Activated gamma-delta T cell treated with anti-CD3 and anti-CD28 coated beads, Interleukin-2, amount 50 U/mL, for 16 hours (primary cell): ENCODE measurements at places on chromosomes 1 and 21.

DNA sequence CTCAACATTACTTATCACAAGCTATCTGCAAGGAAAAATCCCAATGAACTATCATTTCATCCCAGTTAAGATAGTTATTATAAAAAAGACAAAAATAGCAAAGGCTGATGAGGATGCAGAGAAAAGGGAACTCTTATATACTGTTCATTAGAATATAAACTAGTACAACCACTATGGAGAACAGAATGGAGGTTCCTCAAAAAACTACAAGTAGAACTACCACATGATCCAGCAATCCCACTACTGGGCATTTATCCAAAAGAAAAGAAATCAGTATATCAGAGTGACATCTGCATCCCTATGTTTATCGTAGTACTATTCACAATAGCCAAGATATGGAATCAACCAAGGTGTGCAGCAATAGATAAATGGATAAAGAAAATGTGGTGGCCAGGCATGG, 4.9 kb upstream of the C1orf185 start:
- no peak for DNase-seq

DNA sequence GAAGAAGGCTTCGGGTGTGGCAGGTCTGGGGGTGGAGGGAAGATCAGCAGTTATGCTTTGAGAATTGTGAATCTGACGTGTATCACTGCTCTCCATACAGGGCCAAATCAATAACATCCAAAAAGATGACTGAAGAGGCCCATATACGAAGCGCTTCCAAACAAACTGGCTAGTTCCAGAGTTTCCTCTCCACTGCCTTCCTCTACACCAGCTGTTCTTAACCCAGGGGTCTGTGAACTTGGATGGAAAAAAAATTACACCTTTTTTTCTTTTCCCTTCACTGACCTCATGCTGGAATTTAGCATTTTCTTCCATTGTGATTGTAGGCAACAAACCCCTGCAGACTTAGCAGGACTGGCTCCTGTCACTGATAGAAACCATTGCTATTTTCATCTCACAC, 77.1 kb upstream of the NBL1 start:
- no peak for DNase-seq

GRCh38 chr1:119782631-119783325, 14.1 kb upstream of the HMGCS2 start:
- no peak for DNase-seq

DNA sequence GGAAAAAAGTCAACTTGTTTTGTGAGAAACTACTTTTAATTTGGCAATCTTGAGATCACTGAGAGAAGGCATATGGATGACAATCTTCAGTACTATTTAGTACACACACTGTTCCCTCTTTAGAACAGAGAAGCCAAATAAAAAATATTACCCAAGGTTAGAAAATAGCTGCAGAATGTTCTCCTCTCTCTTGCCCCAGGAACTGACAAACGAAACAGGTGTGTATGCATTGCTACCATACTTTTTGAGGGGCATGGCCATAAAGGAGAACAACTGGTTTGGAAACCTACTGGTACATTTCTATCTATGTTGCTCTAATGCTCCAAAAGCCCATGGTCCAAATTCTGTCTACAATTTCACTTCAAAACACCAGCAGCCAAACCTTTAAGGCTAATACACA, 5.7 kb downstream of the TOR1AIP2 start:
- no peak for DNase-seq

GRCh38 chr1:204217648-204218000, 3.8 kb upstream of the GOLT1A start:
- DNase-seq: no peak

GRCh38 chr1:169150641-169151337, 44.3 kb downstream of the ATP1B1 start:
- no peak for DNase-seq

DNA sequence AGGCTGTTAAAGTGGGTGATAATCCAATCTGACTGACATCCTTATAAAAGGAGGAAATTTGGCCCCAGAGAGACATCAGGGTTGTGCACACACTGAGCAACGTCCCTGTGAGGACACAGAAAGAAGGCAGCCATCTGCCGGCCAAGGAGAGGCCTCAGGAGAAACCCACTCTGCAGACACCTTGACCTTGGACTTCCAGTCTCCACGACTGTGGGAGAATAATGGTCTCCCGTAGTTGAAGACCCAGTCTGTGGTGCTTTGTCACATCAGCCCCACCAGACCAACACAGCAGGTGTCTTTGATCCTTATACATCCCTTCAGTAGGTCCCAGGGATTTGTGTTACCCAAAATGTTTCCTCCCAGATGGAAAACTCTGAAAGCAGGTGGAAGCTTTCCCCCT, 4.2 kb upstream of the DNAJC28 start:
- no peak for DNase-seq

GRCh38 chr1:58874757-58875755, 91.2 kb upstream of the JUN start:
- no peak for DNase-seq

DNA sequence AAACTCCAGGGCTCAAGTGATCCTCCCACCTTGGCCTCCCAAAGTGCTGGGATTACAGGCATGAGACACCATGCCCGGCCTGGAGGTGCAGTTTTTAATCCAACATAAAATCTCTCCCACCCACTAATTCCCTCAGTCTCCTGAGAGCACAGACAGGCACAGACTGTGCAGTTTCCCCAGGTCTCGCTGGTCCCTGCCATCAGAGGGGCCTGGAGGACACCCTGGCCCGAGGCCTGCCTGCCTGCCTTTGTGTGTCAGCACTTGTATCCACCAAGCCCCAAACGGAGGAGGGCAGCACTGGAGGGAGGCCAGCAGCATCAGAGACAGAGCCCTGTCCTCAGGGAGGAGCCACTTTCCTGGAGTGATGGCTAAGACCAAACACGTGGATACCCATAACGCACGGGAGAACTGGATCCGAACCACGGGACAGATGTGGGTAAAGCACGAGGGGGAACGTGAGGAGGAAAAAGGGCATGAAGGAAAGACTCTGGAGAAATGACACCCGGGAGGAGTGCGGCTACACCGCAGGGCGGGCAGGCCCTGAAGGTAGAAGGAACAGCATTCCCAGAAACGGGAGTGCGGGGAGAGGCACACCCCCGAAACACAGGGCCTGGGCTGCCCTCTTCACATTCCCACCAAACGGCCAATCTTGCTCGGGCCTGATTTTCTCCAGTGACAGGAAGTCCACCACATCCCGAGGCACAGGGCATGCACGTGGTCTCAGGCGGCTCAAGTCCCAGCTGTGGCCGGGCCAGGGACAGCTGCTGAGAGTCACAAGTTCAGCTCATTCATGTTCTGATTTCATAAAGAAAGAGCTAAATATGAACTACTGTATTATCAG, 29.7 kb downstream of the NPHP4 start:
- no peak for DNase-seq

- peak; percentile 42 for DNase-seq
Observed at GRCh38 chr1:236524142-236524894, 536 bp downstream of the LGALS8 start.

DNA sequence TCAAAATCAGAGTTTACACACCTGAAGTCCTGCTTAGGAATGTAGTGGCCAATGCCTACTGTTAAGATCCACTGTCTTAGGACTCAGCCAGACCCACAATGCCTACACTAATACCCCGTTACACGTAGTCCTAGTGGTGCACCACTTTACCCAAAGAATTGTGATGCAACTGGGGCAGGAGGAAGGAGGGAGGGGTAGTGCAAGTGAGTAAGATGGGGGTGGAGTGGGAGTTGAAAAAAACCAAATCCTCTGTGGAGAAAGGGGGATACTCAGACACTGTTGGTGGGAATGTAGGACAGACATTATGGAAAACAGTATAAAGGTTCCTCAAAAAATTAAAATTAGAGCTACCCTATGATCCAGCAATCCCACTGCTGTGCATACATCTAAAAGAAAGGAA, 19.5 kb downstream of the GLIS1 start:
- DNase-seq: no peak

- DNase-seq: no peak
Observed at GRCh38 chr1:30511106-30511505, 212.3 kb downstream of the MATN1 start.

- no peak for DNase-seq
Observed at GRCh38 chr1:110548381-110548780, 29.4 kb upstream of the KCNA10 start.

- no peak for DNase-seq
Observed at GRCh38 chr1:48031676-48032075, 34.5 kb upstream of the TRABD2B start.

DNA sequence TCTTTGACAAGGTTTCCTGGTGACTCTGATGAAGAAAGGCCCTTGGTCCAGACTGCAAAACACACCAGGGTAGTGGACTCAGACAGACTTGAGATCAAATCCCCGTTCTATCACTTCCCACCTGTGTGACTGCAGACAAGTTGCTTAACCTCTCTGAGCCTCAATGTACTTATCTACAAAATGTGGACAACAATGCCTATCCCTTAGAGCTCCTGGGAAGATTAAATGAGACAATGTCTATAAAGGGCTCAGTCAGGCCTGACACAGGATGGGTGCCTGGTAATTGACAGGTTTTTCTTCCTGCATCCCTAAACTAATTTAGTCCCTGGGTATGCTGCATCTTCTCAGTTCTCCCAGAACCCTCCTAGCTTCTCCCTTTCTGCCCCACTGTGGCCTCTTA, 37.9 kb upstream of the ZBTB40 start:
- DNase-seq: no peak

DNA sequence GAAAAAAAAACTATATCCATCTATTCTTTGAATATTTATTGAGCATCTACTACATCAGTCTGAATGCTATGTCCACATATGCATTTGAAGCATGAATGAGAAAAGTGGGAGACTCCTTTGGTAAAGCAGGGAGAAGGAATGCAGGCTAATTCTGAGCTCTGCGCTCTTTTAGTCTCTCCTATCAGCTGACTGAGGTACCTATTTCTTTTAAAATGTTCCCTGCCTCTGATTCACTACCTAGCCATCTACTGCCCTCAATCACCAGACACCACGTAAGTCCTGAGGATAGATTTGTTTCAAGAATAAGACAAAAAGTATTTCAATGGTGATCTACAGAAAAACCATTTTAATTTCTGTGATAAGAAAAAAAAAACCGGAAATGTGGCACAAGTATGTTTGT, 3.8 kb upstream of the RGS13 start:
- no peak for DNase-seq

DNA sequence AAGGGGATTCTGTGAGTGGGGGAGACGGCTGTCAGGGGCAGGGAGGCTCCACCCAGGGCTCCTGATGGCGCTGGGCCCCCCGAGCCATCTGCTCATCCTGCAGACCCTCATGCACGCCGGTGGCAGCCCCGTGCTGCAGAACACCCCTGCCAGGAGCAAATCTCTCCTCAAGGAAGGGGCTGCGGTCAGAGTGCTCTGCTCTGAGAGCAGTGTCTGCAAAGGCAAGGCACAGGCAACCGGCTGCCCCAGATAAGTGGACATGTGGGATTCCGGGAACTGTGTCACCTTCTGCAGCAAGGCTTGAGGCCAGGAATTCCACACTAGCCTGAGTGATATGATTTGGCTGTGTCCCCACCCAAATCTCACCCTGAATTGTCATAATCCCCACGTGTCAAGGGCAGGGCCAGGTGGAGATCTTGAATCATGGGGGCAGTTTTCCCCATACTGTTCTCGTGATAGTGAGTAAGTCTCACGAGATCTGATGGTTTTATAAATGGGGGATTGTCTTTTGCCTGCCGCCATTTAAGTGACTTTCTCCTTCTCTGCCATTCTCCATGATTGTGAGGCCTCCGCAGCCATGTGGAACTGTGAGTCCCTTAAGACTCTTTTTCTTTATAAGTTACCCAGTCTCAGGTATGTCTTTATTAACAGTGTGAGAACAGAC, 101.0 kb downstream of the PDE9A start:
- no peak for DNase-seq

DNA sequence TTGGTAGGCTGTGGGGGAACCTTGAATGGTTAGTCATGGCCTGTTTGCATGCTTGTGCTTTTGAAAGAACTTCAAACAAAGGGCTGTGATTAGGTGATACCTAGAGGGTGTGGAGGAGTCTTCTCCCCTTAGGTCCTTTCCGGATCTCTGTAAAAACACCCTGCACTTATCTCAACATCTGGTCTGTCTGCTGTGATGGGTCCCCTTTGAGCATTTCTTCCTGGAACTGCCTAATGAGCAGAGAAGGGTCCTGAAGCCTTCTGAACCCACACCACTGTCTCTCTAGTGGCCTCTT, 59.6 kb downstream of the HUNK start:
- no peak for DNase-seq

- DNase-seq: no peak
Observed at GRCh38 chr21:45308194-45309068, 20.7 kb upstream of the POFUT2 start.

- no peak for DNase-seq
Observed at GRCh38 chr1:114524944-114525343, 13.9 kb upstream of the TRIM33 start.

DNA sequence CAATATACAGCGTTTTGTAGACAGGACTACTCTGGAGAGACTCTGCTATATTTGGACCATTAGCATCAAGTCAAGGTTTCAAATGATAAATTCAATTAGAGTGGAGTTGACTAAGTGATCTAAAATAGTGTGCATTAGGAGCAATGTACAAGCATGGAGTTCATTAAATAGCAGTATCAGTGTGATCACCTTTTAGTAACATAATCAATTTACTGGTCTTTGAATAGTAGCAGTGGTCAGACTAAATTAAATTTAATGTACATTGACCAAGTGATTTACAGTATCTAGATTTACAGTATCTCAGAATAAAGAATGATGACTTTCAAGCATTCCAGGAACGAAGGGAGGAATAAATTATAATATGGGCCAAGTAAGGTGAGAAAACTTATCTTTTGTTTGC, 489.6 kb upstream of the ADGRL4 start:
- no peak for DNase-seq

DNA sequence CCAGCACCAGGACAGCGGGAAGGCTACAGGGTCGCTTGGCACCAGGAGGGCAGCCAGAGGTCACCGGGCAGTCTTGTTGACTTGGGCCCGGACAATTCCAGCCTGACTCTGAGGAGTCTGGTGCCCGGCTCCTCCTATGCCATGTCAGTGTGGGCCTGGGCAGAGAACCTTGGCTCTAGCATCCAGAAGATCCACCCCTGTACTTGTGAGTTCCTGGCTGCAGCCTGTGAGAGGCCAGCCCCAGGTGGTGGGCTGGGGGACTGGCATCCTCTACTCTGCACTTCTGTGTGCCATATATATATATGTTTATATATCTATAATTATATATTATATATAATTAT, 11.6 kb upstream of the PTPN7 start:
- DNase-seq: no peak

DNA sequence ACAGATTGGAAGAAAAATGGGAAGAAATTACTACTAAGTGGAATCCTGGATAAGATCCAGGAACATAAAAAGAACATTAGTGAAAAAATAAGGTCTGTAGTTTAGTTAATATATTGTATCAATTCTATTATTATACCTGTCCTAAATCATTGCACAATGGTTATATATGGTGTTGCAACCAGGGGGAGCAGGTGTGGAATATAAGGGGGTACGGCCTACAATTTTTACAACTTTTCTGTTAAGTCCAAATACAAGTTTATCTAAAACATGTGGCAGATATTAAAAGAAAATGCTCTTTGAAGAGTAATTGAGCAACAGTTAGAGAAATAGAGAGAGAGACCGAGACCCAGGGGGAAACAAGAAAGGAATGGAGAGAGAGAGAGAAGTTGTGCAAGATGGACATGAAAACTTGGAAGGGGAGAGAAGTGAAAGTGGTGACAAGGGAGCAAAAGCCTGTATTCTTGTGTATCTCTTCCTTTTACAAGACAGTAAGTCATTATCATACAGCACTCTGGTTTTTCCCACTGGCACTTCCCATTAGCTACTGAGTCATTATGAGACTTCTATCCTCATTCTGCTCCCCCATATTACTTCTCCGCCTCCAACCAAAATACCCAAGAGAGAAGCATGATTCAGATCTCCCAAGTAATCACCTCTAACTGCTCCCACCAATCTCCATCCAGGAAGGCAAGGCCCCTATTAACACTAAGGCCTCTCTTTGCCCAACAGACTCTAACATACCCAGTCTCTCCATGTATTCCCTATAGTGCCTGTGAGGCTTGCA, 22.3 kb upstream of the TRAF3IP3 start:
- DNase-seq: no peak
